ENCODE measurements at places on chromosomes 11 and 22.

GRCh38 chr22:44947049-44947448, 62.8 kb downstream of the PHF21B start:
- no peak for DNase-seq

DNA sequence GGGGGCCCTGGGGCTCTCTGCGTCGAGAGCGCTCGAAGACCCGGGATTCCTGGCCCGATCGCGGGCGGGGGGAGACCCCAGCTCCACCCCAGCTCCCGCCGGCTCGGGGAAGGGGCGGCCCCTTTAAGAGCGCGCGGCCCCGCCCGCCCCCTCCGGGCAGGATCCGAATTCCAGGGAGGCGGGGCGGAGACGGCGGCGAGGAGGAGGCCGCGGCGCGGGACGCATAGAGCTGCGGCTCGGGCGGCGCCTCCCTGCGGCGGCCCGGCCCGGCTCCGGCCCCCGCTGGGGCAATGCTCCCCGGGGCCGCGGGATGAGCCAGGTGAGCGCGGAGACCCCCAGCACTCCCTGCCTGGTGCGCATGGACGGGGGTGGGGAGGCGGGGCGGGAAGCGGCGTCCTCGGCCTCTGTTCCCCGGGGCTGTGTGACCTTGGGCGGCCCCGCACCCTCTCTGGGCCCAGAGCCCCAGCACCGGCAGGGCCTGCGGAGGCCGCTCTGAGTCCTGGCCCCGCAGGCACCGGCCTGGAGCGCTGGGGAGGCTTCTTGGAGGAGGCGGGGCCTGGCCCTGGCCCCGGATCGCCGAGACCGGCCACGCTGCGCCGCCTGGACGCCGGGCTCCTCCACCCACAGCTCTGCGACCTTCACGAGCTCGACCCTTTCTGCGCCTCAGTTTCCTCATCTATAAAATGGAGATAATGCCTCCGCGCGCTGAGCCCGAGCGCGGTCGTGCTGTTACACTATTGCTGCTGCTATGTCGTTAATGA, 565 bp downstream of the GAS2L1 start:
- DNase-seq: no peak

DNA sequence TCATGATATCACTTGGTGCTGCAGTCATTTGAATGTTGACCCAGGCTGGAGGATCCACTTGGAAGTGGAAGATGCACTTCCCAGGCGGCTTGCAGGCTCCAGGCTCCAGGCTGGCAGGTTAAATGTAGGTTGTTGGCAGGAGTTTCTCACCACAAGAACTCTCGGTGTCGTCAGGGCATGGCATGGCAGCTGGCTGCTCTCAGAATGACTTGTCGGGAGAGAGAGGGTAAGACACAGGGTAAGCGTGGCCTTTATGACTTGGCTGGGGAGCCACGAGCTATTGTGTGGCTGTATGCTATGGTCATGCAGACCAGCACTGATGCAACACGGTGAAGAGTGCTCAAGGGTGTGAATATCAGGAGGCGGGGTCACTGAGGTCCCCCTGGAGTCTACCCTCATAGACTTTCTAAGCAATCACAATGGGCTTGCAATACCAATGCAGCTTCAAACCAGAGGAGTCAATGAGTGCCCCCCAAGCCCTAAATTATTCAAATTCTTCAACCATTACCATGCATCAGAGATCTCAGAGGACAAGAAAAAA, 1027.7 kb downstream of the OPCML start:
- no peak for DNase-seq

DNA sequence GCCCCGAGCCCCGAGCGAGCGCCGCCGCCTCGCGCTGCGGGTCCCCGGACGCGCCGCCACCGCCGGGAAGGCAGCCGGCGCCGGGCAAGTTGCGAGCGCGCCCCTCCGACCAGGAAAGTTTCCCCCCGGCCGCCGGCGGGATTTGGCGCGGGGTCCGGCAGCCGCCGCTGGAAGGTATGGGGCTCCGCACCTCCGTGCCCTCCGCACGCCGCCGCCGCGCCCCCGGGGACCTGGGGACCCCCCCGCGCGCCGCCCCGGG, 281 bp downstream of the TSPAN18 start:
- no peak for DNase-seq

- no peak for DNase-seq
These were observed 1065.2 kb downstream of the JRKL start for GRCh38 chr11:97454988-97455387.

DNA sequence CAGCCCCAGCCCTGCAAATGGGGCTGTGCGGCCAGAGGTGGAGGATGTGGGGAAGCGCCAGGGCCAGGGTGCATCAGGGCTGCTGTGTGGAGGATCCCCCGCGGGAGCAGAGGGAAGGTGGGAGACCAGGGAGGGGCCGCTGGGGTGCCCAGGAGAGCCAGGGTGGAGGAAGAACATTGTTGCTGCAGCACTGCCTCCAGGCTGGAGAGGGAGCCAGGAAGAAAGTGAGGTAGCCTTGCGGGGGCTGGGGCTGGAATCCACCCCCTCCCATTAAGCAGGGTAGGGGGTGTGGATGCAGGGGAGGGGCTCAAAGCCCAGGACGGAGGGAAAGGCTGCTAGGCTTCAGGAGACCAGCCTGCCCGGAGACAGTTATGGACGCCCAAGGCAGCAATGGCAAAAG, 15.0 kb downstream of the CABP7 start:
- DNase-seq: no peak

GRCh38 chr11:61160487-61161189, 588 bp downstream of the VPS37C start:
- DNase-seq: no peak

- no peak for DNase-seq
These were observed 331.1 kb upstream of the PITPNB start for GRCh38 chr22:28250036-28250695.

GRCh38 chr22:36816636-36817524, at the start of gene PVALB:
Gene PVALB, minus strand, starts transcription at chr22:36817035. Its CDS starts 30 bp downstream, at chr22:36817005.
- DNase-seq: no peak

GRCh38 chr22:29224859-29225410, 19.2 kb downstream of the EMID1 start:
- no peak for DNase-seq

- DNase-seq: no peak
These were observed 106.4 kb upstream of the FGF3 start for GRCh38 chr11:69925366-69926196.

DNA sequence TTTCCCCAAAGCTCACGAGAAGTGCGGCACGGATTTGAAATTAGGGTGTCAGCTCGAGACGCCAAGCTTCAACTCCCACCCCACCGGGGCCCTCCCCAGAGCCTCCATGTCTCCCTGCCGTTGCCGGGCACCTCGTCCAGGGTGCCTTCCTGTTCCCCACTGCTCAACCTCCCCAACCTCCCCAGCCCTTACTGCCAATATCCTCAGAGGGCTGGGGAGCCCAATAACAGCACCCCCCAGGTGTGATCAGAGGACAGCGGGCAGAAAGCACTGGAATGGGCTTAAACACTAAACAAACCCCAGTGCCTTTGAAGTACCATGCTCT, 1336.4 kb downstream of the TBC1D22A start:
- no peak for DNase-seq

GRCh38 chr22:46587492-46588278, 32.5 kb upstream of the GRAMD4 start:
- DNase-seq: no peak

DNA sequence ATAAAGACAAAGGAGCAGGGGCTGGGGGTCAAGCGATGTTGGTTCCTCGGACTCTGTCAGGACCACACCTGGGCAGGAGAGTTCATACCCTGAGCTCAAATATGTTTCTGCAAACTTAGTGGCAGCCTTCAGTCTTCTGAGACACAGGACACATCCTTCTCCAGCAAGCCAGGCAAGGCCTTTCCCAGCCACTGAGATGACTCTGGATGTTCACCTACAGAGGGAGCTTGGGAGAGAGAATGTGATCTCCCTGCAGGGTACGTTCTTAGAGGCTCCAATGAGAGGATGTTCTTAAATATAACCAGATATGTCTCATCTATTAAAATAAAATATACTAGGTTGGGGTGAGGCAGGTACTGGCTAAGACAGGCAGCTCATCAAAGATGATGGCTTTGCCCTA, 461.5 kb downstream of the OPCML start:
- no peak for DNase-seq

DNA sequence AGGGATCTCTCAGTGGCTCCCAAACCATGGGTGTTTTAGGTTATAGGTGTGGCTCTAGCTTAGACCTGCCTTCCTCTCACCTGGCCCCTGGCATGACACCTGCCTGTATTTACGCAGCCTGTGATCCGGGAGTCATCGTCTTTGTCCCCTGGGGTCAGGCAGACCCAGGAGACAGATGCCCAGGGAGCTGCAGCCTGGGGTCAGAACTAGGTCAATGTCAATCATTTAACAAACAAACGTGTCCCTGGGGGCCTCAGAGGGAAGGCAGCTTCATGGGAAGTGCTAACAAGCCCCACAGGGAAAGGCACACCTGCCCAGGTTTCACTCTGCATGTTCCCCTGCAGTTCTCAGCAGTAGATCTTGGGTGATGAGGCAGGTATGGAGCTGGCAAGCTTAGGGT, 12.0 kb downstream of the BACE1-AS start:
- no peak for DNase-seq

- no peak for DNase-seq
These were observed 14.8 kb downstream of the PSMD13 start for GRCh38 chr11:251550-251949.

DNA sequence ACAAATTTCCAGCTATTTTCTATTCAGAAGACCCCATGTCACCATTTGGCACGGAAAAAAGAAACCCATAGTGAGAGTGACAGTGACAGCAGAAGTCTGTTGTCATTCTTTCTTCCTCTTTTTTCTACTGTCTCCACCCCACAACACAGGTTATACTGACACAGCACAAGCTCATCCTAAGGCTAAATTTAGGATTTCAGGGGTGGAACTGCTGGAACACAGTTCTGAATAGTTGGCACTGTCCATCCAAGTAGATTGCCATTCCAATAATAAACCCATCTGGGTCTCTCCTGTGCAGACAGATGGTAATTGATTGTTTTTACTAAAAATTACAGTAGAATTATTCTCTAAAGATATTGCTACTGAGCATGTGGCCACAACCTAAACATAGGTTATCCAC, 95.2 kb upstream of the C11orf87 start:
- no peak for DNase-seq

GRCh38 chr11:122984186-122985011, 2.8 kb upstream of the BSX start:
- no peak for DNase-seq

All from GM12864 (cell line).